ENCODE measurements at places on chromosomes 6 and 20.

DNA sequence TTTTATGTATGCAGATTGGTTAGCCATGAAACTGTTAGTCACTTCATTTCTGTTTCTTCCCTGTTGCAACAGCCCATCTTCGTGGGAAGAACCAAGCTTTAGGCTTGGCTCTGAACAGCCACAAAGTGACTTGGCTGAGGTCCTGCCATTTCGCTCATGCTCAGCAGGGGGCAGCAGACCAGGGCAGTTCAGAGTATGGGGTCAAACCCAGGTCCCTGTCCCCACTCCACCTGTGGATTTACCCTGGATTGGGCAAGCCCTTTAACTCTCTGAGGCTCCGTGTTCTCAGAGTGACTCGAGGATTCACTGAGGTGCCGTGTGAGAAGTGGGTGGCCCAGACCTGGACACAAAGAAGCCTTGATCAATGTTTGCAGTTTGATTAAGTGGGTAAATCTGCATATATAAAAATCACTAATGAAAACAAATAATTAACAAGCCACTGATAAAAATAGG lies 19.8 kb upstream of the MAP1LC3A start:
- no peak for DNase-seq

DNA sequence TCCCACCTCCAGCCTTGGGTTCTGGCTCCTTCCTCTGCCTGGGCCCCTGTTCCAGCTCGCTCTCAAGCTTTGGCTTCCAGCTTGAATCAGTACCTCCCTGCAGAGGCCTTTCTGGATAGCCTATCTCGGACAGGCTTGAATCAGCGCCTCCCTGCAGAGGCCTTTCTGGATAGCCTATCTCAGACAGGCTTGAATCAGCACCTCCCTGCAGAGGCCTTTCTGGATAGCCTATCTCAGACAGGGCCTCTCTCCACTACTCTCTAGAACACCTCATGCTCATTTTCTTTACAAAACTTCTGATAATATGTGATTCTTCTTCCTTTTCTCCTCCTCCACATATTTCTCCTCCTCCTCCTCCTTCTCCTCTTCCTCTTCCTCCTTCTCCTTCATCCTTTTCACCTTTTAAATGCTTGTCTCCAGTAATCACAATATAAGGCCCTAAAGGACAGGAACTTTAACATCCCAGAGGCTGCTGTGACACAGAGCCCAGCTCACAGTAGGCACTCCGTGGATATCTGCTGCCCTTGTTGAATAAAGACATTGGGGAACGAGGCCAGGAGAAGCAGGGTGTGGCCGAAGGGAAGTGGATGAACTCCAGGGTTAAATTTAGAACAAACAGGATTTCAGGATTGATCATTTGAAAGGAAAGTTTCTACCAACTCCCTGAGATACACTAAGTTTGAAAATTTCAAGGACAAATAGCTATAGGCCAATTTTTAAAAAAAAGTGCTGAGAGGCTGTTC lies 9.3 kb upstream of the RPS6KA2 start:
- DNase-seq: no peak

- no peak for DNase-seq
These were observed 90.3 kb downstream of the TCP11 start for GRCh38 chr6:35050757-35051330.

DNA sequence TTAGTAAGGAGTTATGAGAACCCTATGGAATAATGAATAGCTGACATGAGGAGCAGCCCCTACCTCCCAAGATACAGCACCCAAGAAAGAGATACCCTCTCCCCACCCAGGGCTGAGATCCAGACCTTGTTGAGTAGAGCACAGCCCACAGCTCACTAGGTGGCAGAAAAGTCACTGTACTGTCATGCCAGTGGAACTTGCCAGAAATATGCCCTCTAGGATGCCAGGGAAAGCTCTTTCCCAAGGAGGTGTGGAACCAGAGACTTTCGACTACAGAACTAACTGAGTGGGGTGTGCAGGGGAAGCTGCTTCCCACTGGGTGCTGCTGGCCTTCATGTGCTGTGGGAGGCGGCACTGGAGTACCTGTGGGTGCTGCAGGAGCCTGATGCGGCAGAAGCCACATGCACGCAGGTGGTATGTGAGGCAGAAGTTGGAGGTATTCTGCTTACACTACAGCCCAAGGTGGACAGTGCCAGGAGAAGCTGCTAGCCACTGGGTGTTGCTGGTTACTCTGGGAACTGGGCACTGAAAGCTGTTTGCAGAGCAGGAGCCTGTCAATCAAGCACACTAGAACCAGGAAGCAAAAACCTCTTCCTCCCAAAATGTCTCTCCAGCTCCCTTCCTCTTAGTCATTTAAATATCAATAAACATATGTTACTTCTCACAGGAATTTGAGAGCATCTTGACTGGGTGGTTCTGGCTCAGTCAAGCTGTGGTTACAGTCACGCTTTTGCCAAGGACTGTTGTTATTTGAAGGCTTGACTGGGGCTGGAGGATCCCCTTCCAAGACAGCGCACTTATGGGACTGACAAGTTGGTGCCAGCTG lies 17.8 kb downstream of the ARMC12 start:
- no peak for DNase-seq

GRCh38 chr6:13712599-13712898 lies 914 bp upstream of the RANBP9 start:
- DNase-seq: no peak

DNA sequence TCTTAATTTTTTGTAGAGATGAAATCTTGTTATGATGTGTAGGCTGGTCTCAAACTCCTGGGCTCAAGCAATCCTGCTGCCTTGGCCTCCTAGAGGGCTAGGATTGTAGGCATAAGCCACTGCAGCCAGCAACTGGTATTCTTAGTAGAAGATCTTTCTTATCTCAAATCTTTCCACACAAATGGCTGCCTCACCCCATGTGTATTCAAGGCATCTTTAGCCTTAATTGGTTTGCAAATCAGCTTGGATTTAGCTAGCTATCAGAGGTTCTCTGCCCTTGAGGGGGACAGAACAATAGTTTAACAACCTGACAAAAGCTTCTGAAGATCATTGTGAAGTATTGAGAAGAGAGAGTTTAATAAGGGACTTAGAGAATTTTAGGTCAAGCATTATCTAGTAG lies 17.9 kb upstream of the ABRACL start:
- no peak for DNase-seq
